ENCODE measurements at places on chromosomes 11 and 22.
A peak's percentile ranks its signal among the peaks of the same experiment; 100 is the strongest.

- DNase-seq, result no peak
Measured at GRCh38 chr11:2535673-2536439, 91.0 kb downstream of the KCNQ1 start.

DNA sequence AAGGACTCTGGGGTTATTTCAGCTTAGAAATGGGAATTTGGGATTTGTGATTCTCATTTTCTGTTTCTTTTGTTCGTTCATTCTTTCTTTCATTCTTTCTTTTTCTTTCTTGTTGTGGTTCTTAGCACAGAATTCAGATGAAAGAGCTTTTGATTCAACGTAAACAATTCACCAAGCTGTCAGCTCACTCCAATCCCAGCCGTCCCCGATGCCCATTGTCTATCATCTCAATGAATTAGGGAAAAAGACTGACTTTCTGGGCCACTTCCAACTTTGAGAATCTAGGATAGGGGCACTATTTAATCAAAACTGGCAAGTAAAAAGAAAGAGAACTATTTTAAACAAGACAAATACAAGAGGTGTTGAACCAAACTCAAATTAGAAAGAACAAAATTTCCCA lies 25.1 kb upstream of the TMA7B start:
- DNase-seq, result no peak

DNA sequence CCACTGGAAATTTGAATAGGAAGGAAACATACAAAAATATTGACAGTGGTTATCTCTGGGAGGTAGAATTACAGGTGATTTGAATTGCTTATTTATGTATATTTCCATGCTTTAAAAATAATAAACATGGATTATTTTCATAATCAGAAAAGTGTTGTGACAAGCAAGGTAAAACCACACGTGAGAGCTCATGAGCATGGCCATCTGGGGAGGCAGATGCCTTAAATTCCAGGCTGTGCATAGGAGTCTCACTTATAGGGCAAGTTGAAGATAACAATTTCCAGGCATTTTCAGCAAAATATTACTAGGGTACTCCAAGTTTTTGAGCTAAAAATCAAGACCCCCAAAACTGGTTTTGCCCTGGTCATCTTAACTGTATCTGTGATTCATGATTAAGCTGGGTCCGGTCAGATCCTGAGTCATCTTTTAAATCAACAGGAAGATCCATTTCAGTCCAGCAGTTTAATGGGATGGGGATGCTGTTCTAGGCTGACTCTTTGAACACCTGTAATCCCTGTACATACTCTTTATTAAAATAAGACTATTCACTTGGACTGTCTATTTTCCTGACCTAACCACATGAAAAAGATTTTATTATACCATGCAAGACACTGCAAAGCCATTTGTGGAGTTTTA lies 115.8 kb upstream of the NARS2 start:
- DNase-seq, result no peak

DNA sequence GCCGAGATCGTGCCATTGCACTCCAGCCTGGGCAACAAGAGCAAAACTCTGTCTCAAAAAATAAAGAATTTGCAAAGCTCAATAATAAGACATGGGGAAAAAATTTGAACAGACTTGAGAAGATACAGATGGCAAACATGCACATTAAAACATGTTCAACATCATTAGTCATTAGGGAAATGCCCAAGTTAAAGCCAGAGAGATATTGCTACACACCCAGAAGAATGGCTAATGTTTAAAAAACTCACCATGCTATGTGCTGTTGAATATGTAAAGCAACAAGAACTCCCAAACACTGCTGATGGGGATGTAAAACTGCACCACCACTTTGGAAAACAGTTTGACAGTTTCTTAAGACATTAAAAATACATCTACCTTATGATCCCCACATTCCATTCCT lies 12.6 kb downstream of the LRRC75B start:
- peak; percentile 79 for DNase-seq

GRCh38 chr22:47143249-47143938 lies 380.9 kb downstream of the TBC1D22A start:
- DNase-seq, result no peak

DNA sequence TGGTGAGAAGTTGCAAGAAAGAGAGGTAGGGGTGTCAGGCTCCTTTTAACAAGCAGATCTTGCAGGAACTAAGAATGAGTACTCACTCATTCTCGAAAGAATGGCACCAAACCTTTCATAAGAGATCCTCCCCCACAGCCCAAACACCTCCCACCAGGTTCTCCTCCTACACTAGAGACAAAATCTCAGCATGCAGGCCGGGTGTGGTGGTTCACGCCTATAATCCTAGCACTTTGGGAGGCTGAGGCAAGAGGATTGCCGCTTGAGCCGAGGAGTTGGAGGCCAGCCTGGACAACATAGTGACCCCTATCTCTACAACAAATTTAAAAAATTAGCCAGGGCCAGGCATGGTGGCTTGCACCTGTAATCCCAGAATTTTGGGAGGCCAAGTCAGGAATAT lies 11.1 kb downstream of the GRAMD1B start:
- DNase-seq, result no peak

GRCh38 chr11:100824041-100824809 lies 137.1 kb downstream of the ARHGAP42 start:
- DNase-seq, result peak; percentile 15

- no peak for DNase-seq
Measured at GRCh38 chr11:16034074-16034473, 322.3 kb downstream of the SOX6 start.

DNA sequence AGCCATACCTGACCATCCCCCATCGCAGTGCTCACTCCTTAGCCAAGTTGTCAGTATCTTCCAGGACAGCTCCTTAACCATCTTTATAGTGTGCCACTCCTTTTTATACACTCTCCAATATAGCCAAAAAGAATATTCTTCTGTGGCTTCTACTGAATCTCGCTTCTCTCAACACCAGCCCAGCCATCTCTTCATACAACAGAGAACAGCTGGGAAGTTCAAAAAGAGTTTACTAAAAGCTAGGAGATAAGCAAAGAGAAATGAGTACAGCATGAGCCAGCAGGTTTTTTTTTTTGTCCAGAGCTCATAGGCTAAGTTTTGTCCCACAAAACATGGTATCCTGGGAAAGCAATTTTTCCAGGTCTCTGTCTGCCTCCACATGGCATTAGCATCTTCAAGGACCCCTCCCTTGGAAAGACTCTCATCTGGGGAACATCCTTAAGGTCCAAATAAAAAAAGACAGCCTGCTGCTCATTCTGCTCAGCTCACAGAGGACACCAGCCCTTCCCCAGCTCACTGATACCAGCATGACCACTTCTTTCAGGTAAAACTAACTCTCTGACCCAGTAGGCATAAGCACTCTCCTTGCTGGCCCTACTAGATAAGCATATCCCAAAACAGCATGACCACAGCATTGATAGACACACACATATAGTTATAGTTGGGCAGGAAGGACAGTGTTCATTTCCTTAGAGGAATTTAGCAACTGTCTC lies 48.8 kb upstream of the YWHAH start:
- DNase-seq, result no peak

GRCh38 chr11:130606178-130606577 lies 157.7 kb downstream of the ADAMTS15 start:
- DNase-seq, result no peak

DNA sequence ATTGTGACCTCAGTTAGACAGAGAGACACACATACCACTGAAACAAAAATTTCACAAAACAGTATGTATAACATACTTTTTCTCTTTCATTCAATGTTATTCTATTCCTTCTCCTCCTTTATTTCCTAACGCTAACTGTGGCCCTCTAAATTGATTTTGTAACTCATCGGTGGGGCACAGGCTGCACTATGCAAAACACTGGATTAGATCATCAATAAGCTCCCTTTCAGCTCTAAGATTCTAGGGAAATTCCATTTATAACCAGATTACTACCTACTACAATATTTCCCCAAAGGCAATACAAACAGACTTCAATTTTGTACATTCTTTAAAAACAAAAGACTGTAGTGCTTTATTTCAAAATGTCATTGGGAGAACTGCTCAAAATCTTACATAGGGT lies 6.1 kb downstream of the FJX1 start:
- no peak for DNase-seq

- peak; percentile 96 for DNase-seq
Measured at GRCh38 chr11:85664615-85665481, at the start of gene CREBZF. Gene CREBZF (minus strand): TSS chr11:85665129. CDS start chr11:85664875, 254 bp downstream.

DNA sequence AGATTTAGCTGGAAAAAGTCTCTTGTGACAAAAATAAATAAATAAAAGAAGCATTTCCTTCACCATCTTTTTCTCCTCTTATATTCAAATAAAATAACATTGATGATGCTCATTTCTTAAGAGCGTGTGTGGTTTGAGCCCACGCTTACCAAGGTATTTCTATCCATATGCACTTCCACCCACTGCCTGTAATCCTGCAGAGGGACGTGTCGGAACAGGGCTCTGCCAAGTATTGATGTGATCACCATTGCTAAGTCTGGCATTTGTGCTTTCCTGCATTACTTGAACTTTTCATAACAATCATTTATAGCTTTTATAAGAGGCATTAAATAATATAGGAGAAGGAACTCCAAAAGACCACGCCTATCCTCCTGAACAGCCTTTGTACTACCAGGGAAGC lies 107.6 kb downstream of the SHANK2 start:
- DNase-seq, result no peak

DNA sequence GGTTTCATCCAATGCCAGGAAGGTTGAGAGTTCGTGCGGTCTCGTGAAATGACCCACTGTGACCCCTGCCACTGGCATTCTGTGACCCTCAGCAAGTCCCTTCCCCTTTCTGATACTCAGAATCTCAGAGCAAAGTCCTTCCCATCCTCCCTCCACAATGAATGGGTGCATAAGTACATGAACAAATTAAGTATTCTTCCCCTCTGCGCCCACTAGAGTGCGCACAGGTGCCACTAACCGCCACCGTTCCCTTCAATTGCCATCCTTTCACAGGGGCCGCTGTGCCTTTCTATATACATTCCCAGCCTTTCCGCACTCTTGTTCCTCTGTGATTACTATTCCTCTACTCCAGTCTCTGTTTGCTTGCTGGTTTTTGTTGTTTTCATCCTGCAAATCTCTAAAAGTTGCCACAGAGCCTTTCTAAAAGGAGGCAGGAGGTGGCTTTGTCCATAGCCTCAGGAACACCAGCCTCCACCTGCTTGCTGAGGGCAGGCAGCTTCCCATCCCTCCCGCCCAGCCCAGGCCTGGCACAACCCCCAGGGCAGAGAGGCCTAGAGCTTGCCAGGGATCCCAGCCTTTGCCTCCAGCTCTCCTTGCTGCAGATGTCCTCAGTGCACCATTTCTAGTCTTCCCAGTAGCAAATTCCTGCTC lies 6.7 kb upstream of the AP1B1 start:
- DNase-seq, result peak; percentile 88

DNA sequence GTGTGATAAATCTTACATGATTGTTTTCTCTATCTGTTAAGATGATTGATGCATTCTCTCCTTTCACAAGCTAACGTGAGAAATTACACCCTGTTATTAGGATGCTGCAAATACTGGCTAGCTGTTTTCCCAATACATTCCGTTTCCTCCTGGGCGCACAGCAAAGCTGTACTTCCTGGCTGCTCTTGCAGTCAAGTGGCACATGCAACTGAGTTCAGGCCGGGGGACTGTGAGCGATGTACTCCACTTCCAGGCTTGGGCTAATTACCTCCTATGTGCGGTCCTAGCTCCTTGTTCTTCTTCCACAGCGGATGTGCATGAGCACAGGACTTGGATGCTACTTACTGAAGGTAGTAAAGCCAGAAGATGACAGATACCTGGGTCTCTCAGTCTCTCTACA lies 234.9 kb upstream of the SESN3 start:
- DNase-seq, result no peak

DNA sequence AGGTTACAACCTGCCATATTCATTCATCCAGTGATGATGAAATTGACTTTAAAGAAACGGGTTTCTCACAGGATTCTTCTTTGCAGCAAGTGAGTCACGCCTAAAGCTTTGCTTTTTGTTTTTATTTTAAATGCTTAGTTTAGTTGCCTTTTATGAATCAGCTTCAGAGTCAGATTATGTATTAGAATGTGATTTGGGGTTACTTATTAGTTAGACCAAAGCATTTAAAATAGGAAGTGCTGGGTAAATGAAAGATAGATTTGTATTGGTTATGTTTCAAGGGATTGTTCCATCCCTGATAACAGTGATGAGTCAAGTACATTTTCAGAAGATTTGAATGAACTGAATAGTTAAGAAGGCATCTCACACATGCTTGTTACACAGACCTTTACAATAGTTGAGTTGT lies 101.3 kb upstream of the GAL start:
- DNase-seq, result peak; percentile 45

DNA sequence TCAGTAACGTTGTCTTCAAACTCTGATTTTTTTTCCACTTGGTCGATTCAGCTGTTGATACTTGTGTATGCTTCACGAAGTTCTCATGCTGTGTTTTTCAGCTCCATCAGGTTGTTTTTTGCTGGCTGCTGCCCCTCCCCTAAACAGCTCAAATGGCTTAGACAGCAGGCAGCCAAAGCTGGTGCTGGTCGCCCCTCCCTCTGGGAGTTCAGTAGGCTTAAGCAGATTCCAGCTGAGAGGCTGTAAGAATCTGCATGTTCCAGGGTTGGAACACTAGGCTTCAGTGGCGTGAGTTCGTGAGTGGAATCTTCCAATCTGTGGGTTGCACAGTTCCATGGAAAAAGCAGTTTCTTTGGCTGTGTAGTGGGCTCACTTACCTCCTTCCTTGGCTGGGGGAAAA lies 10.3 kb upstream of the FIBIN start:
- no peak for DNase-seq

- no peak for DNase-seq
Measured at GRCh38 chr11:279040-279965, 1.1 kb downstream of the NLRP6 start.

DNA sequence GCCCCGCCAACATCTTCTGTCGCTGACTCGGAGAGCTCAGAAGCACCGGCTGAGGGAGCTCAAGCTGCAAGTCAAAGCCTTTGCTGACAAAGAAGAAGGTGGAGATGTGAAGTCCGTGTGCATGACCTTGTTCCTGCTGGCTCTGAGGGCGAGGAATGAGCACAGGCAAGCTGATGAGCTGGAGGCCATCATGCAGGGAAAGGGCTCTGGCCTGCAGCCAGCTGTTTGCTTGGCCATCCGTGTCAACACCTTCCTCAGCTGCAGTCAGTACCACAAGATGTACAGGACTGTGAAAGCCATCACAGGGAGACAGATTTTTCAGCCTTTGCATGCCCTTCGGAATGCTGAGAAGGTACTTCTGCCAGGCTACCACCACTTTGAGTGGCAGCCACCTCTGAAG lies 6.7 kb downstream of the RAG1 start:
- no peak for DNase-seq

- no peak for DNase-seq
Measured at GRCh38 chr22:36926721-36927435, 13.4 kb downstream of the CSF2RB start.

GRCh38 chr11:86664930-86665329 lies 7.5 kb downstream of the ME3 start:
- DNase-seq, result no peak

All from cardiac muscle cell (in vitro differentiated cells and primary cell).